ENCODE measurements at places on chromosomes 5 and 9.

DNA sequence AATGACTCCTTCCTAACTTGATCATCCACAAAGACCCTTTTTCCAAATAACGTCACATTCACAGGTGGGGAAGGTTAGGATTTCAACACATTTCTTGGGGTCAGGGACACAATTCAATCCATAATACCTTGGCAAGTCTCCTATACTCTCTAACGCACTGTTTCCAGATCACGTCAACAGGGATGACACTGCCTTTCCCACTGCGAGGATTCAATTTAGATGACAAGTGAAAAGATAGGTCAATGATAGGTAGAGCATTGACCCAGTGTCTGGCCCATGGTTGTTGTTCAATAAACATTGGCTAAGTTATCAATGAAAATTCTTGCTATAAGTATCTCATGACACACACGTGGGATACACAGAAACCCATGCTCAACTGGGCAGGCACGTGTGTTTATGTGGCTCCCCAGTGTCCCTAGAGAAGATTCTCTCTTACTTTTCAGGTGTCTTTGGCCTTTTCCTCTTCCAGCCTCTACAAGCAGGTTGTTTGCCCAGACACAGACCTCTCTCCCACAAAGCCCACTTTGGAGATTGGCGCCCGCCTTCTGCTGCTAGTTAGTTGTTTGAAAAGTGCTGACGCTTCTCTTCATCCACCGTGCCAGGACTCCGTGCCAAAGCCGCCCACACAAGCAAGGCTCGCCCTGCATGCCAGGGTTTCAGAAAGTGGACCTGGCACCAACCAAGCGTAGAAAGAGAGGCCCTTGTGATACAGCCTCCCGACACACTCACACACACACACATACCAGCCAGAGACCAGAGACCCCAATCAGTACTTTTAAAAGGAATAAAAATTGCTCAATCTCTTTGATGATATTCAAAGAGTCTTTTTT is 594.5 kb downstream of the BNC2 start:
- peak; percentile 4 for DNase-seq

- DNase-seq, result no peak
These were observed 23.1 kb upstream of the IL3 start for GRCh38 chr5:132037353-132037752.

DNA sequence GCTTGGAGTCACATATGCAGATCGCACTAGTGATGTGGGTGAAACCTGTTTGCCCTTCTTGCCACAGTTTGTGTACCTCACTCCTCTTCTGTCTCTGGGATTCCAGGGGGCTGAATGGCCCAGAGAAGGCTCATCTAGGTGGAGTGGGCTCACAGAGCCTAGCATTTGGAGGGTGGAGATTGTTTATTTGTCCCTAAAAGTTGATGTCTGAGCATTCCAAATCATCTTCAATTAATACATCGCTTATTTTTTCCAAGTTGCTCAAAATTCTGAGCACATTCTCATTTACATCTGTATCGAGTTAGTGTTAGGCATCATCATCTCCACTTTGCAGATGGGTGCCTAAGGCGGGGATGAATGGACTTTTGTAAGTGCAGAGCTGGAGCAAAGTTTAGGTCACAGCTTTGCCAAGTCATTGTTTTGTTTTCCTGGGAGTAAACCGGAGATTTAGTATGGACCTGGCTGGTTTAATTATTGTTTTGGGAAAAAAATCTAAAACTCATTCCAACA is 2.0 kb downstream of the ABL1 start:
- no peak for DNase-seq

DNA sequence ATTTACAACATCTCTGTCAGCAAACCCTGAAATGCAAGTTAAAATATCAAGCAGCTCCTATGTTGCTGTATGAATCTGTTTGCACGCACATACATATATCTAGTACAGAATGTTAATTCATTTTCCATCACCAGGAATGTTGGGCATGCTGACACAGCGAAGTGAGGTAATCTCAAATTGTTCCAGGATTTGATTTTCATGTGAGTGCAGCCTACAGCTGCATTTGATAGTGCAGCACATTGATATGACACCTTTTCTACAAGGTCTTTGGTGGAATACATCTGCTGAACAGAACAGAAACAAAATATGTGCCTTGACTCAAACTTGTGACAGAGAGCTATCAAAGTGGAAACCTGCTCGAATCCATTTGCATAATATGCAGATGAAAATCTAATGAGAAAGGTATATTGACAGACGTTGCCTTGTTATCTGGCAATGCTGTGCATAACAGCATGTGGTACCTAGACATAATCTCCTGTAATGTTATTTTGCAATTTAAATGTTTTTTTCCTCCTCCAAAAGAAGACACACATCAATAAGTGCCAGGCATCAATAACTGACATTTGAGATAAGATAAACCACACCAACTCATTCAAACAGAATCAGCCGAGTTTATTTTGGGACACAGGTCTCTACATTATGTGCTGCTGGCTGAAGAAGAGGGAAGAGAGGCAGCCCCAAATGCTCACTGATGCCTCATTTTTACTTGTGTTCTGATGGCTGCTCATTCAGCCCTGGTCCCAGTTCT is 512.2 kb downstream of the ZNF608 start:
- no peak for DNase-seq

DNA sequence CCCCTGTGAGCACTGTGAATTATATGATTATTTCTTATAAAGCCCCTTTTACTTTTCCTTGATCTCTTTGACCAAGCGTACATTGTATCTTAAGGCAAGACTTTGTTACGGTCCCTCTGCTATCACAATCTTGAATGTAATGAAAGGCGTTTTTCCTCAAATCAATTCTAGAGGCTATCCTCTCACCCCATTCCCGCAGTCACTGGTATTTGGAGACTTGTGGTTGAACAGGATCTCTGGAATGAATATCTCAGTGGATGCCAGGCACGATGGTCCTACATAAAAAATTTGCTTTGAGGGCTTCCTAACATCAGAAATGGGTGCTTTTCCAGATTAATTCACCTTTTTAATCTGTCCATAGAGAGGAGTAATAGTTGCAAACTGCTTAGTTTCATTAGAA is 151.4 kb upstream of the PAPPA start:
- DNase-seq, result no peak

DNA sequence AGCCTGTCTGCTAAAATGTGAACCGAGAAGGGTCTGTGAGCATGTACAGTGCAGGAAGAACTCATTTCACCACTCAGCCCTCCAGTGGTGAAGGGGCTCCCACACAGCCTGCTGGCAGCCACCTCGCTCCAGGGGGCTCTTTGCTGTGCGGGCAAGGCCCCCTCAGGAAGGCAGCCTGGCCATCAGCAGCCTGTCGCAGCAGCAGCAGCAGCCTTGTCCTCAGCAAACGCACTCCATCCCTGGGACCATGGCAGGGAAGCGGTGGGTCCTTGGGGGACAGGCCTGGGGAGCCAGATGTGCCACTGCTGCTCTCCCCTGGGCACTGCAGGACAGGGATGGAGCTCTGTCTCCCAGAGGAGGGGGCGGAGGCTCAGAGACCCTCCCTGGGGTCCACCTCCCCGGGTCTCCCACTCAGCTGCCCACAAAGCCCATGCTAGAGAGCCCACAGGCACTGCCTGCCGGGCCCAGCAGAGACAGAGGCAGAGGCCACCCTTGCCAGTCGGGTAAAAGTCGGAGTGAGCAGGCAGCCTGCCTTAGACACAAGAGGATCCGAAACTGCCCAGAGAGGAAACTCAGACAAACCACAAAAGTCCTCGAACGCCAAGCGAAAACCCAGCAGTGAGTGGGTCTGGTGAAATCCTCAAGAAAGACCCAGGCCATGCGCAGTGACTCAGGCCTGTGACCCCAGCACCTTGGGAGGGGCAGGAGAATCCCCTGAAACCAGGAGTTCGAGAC is 8.0 kb downstream of the BRD3 start:
- DNase-seq, result no peak

DNA sequence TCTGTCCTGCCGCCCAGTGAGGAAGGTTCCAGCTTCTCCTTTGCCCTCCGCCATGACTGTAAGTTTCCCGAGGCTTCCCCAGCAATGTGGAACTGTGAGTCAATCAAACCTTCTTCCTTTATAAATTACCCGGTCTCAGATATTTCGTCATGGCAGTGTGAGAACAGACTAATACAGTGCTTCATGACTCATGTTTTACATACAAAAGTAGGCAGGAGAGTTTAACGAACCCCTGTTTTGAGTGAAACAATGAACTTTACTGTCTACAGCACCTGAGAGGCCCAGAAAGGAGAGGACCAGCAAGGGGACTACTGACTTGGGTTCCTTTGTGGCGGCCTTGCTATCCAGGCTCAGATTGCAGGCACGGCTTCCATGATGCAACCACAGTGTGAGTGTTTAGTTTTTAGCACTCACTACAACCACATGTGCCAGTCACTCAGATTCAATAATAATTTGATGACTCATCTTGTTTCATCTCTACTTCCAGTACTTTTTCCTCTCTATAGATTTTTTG is 139.1 kb upstream of the CLINT1 start:
- no peak for DNase-seq

- DNase-seq, result peak; percentile 55
These were observed at the start of gene VCAN for GRCh38 chr5:83471405-83472212. VCAN (plus strand) TSS chr5:83471744; CDS start chr5:83483519, 11,775 bp downstream.

GRCh38 chr5:156684216-156684615 is 165.9 kb upstream of the PPP1R2B start:
- DNase-seq, result no peak

GRCh38 chr5:166302166-166302565 is 1989.3 kb upstream of the WWC1 start:
- no peak for DNase-seq

GRCh38 chr9:14198841-14199455 is 115.0 kb downstream of the NFIB start:
- DNase-seq, result no peak

DNA sequence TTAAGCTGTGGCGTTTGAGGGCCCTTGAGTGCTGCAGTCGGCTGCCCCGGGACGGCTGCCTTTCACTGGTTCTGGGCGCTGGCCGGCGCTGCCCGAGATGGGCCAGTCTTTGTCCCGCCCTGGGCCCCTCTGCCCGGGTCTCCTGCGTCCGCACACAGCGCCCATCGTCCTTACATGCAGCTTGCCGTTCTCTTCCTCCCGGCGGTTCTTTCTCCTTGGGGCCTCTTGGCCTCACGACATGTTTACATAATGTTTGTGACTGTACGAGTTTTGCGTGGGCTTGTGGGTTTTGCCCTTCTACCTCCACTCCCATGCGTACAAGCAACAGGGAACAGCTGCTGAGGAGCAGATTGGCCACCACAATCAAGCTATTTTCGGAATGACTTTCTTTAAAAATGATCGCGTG is 618 bp downstream of the TNPO1 start:
- DNase-seq, result peak; percentile 48

DNA sequence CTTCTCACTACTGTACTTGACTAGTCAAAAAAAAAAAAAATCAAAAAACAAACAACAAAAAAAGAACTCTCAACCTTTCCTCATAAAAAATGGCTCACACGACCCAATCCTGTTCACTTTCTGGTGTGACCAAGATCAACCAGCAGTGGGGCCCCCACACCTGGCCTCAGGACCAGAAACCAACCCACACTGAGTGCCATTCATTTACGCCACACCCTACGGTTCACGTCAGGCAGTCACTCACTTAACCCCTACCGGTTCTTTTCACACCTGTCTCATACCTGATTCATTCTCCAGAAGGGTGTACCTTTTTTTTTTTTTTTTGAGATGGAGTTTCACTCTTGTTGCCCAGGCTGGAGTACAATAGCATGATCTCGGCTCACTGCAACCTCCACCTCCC is 5.7 kb downstream of the SUSD1 start:
- DNase-seq, result no peak

GRCh38 chr5:82165740-82166530 is 112.2 kb downstream of the RPS23 start:
- DNase-seq, result peak; percentile 80

- no peak for DNase-seq
These were observed 114.4 kb downstream of the STK32A start for GRCh38 chr5:147349241-147349640.

DNA sequence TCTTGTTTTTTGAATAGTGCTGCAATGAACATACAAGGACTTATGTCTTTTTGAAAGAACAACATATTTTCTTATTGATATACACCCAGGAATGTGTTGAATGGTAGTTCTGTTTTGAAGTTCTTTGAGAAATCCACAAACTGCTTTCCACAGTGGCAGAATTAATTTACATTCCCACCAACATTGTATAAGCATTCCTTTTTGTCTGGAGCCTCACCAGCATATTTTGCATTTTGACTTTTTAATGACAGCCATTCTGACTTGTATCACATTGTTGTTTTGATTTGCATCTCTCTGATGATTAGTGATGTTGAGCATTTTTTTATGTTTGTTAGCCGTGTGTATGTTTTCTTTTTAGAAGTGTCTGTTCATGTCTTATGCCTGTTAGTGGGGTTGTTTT is 524.9 kb downstream of the SEMA5A start:
- DNase-seq, result no peak

- DNase-seq, result no peak
These were observed 85.7 kb downstream of the PDE4D start for GRCh38 chr5:59807806-59808205.

GRCh38 chr9:135253305-135254004 is 166.0 kb downstream of the OLFM1 start:
- DNase-seq, result no peak

GRCh38 chr9:727767-728166 is 113.7 kb upstream of the DMRT1 start:
- DNase-seq, result no peak

DNA sequence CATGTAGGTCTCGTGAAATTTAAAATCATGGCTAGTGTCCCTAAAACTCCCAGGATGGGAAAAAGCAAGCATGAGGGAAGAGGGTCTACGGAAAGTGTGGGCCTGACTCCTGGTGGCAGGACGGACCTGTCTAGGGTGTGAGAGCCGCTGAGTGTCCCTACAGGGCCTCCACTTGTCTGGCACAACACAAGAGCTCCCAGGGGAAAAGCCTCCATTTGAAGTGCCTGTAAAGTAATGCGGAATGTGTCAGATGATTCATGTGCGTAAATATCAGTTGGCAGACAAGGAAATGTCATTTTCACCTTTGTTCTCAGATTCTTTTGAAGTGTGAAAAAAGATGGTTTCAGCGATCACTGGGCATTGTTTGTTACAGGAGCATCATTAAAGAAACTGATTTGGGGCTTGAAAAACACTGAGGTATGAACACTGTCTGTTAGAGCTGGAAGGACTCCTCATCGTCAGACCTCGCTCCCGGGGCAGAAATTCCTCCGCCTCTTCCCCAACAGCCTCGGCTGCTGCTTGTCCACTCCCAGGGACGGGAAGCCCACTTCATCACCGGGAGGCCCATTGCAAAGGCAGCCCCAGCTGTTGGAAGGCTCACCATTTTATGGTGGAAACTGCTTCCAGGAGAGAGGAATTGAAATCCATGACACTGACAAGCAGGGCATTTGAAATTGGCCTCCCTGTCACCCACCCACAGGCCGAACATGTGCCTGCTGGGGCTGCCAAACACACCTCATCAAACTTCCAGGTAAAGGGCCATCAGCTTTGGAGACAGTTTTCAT is 240.8 kb downstream of the FSTL4 start:
- no peak for DNase-seq
